Activated CD8-positive, alpha-beta memory T cell treated with anti-CD3 and anti-CD28 coated beads for 1 hour (primary cell): ENCODE measurements at places on chromosomes 7 and 10.
A peak's percentile ranks its signal among the peaks of the same experiment; 100 is the strongest.

- no peak for DNase-seq
These were observed 333.3 kb downstream of the CACNA2D1 start for GRCh38 chr7:82110146-82110840.

DNA sequence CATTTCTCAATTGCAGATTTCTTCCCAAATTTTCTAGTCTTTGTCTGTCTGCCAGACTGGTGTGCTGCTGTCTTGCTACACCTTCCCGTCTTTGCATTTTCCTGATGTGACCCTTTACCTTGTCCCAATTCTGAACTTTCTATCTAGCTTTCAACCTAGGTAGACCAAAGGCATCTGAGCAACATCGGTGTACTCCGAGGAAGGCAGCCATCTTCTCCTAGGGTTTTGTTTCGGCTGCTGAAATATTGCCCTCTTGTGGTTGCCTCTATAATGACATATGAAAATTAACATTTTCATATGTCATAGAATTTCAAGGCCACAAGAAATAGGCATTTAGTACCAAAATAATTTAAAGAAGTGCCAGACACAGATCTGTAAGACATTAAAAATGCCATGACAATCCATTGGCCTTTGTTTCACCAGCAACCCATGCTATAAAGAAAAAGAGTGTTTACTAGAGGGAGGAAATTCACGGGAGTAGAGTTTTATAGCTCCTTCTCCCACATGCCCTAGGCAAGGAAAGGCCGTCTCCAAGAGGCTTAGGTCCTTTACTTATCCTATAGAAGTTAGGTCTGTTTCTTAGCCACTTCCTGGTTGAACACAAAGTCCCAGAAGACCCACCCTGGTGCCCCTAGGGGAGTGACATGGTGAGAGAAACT is 23.4 kb downstream of the OR9A2 start:
- no peak for DNase-seq

DNA sequence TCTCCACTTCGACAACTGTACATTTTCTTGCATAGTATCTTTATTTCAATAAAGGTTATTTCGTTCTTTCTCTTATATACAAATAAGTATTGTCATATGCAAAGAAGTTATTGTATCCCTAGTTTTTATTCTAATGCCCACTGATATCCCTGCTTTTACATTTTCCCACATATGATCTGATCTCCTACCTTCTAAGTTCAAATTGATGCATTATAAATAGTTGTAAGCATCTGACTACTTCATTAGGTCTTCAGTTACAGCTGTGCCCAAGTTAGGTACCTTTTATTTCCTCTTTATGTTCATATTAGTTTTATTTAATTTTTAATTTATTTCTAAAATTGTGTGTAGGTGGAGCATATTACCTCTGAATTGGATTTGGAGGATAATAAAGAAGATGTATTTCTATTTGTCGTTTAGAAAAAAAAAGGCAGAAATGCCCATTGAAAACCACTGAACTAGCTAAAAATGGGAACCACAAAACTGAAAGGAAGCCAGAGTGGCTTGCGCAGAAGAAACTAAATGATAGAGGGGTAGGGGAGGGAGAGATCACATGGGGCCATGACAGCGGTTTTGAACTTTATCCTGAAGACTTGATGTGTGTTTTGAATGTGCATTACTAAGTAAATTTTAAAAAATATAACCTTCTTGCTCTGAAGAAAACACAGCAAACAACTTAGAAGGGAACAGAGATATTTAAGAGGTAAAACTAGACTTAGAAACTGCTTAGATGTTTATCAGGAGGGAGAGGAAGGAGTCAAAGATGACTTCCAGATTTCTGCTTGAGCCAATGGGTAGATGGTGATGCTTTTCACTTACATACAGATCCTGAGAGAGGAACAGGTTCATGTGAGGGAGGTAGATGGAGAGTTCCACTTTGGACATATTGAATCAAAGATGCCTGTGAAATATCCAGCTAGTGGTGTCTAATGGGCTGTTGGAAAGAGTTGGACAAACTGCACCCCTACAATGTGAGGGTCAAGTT is 9.3 kb upstream of the ZC3HAV1L start:
- DNase-seq = no peak

- DNase-seq = peak; percentile 24
These were observed 143.2 kb upstream of the RET start for GRCh38 chr10:42933448-42934340.

DNA sequence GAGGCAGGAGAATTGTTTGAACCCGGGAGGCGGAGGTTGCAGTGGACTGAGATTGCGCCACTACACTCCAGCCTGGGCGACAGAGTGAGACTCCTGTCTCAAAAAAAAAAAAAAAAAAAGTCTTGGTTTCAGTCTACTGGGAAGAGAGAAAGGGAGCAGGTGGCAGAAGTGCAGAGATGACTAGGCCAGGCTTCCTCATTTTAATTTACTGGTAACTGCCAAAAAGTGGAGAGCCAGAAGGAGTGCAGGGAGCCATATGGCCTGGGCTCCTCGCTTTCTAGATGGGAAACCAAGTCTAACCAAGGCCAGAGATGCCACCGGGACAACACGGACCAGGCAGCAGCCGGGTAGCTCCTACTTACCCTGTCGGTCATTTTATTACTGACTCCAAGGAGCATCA is 12.2 kb downstream of the SEPHS1 start:
- DNase-seq = no peak

DNA sequence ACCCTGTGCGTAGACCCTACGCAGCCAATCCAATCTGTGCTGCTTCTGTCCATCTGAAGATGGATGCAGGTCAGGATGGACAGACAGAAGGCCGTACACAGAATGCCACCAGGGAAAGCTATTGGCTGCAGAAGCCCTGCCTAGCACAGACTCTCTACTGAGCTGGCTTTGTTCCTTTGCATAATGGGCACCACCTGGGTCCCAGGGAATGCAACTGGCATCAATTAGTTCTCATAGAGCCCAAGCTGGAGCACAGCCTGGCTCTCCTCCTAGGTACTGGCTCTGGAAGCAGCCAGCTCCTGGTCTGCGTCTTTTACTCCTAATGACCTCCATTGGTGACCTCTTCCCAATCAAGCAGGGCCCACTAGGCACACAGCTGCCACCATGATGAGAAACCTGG is 26.8 kb upstream of the CACUL1 start:
- DNase-seq = no peak

- no peak for DNase-seq
These were observed 16.1 kb downstream of the DYDC2 start for GRCh38 chr10:80372675-80373074.

DNA sequence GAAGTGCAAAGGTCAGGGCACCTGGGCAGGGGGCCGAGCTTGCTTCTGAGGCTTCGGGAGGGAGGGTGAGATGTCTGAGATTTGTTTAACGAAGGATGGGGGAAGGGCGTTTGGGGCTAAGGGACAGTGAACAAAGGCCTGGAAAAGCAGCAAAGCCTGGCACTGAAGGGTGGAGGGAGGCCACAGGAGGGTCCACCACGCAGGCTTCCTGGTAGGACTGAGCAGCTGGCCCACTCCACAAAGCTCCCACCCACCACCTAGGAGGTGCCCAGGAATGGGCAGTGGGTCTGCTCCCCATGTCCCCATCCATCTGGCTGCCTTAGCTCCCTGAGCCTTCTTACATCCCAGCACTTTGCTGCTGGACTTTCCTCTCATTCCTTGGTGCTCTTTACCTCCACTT is 39.4 kb upstream of the CXCL12 start:
- DNase-seq = no peak

DNA sequence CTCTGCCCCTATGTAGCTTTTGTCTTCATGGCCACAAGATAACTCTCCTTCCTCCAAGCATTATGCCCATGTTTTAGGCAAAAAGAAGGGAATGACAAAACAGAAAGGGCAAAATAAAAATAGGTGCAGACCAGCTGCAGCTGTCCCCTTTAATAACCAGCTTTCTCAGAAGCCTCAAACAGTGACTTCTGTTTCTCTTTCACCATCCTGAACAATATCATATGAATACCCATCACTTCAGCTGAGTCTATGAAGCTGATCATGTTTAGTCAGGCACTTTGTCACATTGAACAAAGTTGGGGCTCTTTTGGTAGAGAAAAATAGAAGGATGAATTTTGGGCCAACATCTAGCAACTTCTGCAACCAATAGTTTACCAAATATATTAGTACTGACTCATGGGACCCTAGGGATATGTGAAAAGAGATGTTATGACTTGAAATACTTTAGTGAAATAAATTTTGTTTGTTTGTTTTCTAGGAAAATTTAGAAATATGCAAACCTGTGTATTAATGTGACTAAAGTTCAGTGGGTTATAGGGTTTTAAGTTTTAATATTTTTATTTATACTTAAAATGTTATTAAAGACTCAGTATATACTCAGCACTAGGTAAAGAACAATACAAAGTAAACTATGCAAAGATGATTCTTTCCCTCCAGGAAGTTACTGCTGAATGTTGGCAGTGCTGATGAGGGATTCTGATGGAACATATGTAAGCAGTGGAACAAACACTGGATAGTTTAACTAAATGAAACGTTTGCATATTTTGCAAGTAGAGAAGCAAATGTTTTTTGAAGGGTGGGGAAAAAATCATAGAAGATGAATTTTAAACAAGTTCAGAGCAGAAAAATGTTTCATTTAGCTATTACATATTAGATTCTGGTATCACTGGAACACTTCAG is 133.7 kb downstream of the FOXP2 start:
- DNase-seq = no peak

- no peak for DNase-seq
These were observed 19.4 kb upstream of the SP4 start for GRCh38 chr7:21408481-21408820.

- no peak for DNase-seq
These were observed 37.2 kb upstream of the CDH23 start for GRCh38 chr10:71359364-71360046.

- no peak for DNase-seq
These were observed 68.2 kb upstream of the RPA3 start for GRCh38 chr7:7786595-7786994.

DNA sequence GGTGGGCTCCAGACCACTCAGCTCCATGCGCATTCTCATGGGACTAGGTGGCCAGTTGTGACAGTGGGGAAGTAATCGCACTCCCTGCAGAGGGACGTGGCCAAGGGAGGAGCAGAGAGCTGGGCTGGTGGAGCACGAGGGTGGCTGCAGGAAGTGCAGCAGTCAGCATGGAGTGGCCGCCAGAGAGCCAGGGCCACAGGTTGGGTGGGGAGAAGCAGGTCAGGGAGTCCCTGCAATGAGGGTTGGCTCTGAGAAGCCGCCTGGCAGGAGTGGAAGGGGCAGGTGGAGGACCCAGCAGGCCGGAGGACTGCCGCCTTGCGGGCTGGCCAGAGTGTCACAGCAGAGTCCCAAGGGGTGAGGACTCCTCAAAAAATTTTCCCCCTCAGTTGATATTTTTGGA is 26.2 kb downstream of the FKBP6 start:
- no peak for DNase-seq

GRCh38 chr7:141276031-141276430 is 202.2 kb downstream of the TMEM178B start:
- no peak for DNase-seq

GRCh38 chr10:90930070-90930837 is 9.4 kb upstream of the ANKRD1 start:
- no peak for DNase-seq

DNA sequence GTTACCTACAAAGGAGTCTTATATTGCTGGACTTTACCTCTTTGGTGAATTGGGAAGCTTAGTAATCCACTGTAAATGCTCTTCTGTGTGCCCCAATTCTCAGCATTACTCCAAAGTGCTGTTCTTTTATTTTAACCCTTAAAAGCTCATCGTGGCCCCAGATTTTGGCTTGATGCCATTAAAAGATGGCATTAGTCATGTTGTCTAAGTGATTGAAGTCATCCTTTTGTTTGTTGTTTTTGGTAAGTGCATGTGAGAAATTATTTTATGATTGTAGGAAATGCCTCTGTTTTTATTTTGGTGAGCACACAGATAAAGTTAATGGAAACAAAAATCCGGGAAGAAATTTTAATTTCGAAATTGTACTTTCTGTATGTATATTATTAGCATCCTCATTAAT is 82.5 kb upstream of the GATA3 start:
- no peak for DNase-seq

DNA sequence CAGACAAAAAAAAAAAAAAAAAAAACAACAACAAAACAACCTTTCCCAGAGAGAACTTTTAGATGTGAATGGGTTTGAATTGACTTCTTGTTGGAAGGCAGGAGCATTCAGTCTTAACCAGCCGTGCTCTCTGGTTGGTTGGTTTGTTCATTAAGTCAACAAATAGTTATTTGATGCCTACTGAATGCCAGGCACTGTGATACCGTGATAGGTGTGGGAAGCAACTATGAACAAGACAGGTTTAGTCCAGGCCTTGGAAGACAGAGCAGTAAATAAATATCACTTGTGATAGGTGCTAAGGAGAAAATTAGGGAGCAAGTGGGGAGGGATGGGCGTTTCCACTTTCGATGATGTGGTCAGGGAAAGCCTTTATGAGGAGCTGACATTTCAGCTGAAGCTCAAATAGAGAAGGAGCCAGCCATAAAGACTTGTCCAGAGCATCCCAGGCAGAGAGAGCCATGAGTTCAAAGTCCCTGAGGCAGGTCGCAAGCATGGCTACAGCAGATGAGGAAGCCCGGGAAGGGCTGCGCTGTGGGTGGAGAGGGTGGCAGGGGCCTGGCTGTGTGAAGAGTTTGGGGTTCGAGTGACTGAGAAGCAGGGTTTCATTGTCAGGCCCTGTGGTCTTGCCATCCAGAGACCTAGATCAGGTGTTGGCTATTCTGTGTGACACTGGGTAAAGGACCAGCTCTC is 8.0 kb downstream of the TSPAN15 start:
- DNase-seq = no peak

- DNase-seq = no peak
These were observed 23.8 kb downstream of the TMEM196 start for GRCh38 chr7:19749658-19750057.

GRCh38 chr7:157077021-157077420 is 61.7 kb upstream of the UBE3C start:
- DNase-seq = no peak

GRCh38 chr7:155766966-155767916 is 45.0 kb downstream of the SHH start:
- no peak for DNase-seq

DNA sequence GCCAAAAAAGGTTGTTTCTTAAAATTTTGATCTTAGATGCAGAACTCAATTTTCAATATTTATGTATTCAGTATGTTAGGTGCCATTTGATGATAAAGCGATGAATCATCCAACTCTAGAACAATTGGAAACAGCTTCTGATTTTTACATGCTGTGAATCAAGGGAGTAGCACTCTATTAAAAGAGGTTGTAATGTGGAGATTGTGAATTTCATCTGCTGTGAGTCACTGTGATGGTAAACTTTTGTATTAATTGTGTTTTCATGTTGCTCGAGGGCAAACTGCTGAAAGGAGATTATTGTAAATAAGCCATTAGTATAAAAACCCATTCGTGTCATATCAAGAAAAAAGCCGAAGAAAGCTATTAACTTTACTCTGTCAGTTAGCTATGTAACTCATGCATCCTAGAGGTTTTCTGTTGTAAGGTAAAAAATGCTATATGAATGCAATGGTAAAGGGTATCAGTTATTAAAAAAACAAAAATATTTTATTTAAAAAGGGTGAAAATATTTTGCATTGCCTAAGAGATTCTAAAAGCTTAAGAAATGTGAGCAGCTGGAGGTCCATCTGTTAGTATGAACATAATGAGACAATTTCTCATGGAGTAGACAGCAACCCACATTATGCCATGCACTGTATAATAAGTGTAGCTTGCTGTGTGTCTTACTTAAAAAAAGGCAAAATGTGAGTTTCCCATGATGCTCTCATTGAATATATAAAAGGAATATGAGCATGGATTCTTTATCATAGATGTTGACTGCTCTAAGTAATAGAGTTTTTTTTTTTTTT is 511.0 kb upstream of the PCDH15 start:
- DNase-seq = no peak

GRCh38 chr7:84780158-84781124 is 406.4 kb downstream of the SEMA3D start:
- DNase-seq = no peak
